NCI-H1694 (cell line): ENCODE measurements at places on chromosomes 5 and 9.
A peak's percentile ranks its signal among the peaks of the same experiment; 100 is the strongest.

GRCh38 chr5:25891691-25892090 is 1146.7 kb downstream of the CDH9 start:
- DNase-seq: no peak

GRCh38 chr5:6383376-6383775 is 5.0 kb upstream of the MED10 start:
- DNase-seq: no peak

DNA sequence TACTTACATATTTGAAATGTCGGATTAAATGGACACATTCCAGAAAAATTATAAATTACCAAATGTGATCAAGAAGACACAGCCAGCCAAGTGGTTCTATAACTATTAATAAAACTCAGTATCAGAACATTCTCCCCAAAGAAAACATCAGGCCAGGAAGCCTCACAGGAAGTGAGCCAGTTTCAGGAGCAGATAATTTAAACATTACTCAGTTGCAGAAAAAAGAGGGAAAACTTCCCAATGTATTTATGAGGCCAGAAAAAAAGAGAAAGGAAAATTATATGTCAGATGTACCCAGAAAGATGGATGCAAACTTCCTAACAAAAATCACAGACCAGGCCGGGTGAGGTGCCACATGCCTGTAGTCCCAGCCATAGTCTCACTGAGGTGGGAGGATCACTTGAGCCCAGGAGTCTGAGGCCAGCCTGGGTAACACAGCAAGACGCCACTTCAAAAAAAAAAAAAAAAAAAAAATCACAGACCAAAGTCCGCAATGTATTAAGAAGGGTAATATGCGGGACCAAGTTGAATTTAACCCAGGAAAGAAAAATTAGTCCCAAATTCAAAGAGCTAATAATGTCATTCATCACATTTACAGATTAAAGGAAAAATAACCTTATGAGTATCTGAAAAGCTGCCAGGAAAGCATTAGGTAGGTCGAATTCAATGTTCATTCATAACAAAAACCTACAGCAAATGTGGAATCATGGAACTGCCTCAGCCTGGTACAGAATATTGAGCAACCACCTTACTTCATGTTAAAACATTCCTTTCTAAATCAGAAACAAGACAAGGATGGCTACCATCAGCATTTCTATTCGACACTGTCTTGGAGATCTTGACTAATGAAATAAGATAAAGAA is 37.2 kb upstream of the NRARP start:
- no peak for DNase-seq

- DNase-seq: no peak
Measured at GRCh38 chr5:22779499-22779898, 73.6 kb downstream of the CDH12 start.

DNA sequence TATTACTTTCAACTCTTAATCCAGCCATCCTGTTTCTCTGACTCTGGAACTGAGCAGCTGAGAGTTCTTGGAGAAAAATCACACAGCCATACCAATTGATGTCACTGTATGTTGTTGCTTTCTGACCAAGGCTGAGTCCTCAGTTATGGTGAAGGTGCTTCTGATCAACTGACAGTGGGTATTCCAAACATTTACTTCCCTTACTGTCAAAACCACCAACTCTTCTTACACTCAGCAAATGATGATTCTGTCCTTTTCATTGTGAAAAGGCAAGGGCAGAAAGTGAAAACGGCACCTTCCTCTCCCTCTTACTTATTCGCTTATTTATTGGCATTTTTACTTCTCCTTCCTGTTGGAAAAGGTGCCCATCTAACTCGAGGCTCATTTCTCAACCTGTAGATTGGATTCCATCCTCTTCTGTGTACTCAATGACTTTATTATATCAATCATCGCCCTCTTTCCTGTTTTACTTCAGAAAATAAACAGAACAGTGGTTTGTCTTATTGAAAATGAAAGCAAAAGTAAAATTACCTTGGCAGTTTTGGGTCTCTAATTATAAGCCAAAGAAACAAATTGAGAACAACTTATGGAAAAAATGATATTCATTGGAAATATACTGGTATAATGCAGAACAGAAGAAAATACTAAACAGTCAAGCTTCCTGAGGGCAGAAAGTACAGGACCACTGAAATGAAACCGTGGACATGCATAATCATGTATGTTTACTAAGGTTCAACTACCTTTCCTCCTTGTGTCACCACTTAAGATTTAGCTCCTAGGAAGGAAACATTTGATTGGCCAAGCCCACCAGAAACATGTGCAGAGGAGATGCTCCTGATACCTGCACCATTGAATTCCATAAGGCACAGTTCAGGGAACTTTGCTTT is 104.5 kb upstream of the CHD1 start:
- DNase-seq: no peak

DNA sequence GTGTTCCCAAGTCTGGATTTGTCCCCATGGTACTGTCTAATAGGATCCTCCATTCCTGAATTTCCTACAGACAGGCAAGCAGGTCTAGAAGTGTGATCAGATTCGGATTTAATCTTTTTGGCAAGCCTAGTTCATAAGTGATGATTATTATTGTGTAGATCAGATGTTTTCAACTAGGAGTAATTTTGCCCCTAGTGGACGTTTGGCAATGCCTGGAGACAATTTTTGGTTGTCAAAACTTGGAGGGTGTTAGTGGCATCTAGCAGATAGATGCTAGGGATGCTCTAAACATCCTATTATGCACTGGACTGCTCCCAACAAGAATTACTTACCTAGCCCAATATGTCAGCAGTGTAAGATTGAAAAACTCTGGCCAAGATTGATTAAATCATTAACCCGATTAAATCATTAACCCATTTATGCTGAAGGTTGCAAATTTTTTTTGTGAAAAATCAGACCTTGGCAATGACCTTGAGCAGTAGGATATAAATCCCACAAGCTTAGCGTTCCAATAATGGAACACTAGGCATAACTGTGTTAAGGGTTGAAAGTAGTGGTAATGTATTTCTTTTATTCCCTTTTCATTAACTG is 28.2 kb downstream of the TCERG1 start:
- no peak for DNase-seq

DNA sequence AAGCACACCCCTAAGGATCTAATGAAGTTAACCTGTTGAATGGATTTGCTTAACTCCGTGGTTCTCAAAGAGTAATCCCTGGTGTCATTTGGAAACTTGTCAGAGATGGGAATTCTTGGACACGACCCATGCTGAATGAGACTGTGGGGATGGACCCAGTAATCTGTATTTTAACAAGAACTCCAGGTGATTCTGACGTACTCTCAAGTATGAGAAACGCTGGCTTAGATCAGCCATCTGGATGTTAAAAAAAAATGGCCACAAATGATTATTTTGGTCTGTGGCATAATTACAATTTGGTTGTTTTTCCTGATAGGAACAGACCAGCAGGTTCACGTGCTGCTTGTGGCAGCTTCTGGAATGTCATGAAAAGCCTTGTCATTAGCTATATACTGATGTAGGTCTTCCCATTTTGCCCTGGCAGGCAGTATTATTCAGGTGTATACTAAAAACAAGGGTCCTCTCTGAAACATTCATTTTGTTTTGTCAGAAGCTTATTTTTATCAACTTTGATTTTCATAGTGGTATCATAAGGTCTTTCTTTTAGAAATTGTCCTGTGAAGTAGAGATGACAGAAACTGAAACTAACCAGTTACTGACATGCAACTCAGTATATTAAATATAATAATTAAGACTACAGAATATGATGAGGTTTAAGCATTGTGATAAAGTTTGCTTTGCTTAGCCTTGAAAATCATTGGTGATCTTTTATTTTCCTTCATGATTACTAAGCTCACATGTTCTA is 15.4 kb downstream of the CPEB4 start:
- no peak for DNase-seq

DNA sequence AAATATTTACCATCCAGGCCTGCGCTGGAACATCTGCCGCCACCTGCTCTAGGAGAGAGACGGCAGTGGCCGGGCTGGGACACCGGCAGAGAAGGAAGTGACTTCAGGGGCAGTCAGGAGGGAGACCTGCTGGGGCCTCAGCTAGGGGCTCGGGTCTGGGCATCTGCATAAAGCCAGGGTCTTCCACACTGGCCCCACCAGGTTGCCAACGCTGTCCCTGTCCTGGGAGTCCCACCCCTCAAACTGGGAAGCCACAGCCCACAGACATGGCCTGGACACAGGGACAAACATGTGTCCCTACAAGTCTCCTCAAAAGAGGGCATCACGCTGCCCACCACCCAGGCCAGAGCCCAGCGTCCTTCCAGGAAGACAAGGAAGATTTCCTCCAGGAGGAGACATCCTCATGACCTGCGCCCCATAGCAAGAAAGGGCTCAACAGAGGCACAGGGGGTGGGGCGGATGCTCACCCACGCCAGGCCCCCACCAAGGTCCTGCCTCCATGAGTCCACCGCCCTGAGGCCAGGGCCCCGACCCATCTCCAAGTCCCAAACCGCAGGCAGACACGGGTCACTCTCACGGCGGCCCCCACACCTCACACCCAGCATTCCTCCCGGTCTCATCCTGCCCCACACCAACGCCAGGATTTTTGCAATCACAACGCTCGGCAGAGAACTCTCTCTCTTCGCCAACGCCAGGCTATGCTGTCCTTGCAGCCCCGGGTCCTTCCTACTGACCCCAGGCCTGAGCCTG is 9.0 kb downstream of the VAV2 start:
- DNase-seq: no peak

GRCh38 chr5:152883066-152883775 is 478.1 kb upstream of the NMUR2 start:
- no peak for DNase-seq

DNA sequence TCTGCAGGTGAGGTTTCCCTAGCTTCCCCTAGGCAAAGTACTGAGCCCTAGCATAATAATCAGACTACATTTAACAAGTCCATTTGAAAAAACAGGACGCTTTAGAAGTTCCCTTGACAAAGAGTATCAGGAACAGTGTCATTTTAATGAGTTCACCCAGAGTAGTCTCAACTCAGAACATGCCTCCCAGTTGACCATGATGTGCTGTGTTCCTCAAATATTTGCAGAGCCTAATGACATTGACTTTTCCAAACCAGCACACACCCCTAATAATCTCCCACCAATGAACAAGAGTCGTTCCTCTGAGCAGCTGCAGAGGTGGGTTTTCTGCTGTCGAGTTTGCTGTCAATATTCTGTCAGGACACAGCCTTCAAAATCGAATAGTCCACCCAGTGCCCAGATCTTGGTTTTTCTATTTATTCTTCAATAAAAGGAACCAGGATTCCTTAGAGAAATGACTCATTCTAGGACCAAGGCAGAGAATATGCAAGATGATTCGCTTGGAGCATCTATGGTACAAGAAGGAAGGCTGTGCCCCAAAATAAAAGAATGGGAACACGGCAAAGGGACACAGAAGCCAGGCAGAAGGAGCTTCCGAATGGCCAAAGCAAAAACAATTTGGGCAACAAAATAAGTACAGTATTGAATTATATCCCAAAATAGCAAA is 57.6 kb downstream of the OTULIN start:
- DNase-seq: no peak

GRCh38 chr5:3377176-3377575 is 218.5 kb upstream of the IRX1 start:
- DNase-seq: no peak

- DNase-seq: no peak
Measured at GRCh38 chr5:95984287-95984938, 22.8 kb upstream of the ELL2 start.

DNA sequence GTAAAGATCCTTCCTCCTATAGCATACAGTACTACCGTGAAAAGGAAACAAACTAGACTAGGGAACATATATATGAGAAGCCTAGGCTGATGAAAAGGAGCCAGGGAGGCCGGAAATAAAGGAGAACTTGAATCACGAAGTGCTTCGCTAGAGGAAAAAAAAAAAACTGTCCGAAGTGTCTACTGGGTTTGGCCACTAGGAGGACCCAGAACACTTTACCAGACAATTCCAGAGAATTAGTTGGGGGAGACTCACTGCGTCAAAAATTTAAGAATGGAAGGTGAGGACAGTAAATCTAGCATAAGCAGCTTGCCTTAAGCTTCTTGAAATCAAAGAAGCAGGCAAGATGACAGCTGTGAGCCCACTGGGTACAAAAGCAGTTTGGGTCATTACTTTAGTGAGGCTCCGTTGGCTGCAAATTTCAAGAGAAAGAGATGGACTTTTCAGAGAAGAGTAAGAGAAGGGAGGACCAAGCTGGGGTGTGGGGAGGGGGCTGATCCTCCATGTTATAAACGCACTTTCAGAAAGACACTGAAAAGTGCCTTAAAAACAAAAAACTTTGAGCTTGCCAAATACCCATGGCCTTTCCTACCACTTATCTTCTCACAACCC is 47.4 kb downstream of the P4HA2 start:
- peak; percentile 29 for DNase-seq

GRCh38 chr9:6068983-6069382 is 53.6 kb upstream of the RANBP6 start:
- DNase-seq: no peak

- no peak for DNase-seq
Measured at GRCh38 chr9:117704024-117704575, at the start of gene TLR4. TLR4 (plus strand) TSS chr9:117704403; CDS start chr9:117704473, 70 bp downstream.

DNA sequence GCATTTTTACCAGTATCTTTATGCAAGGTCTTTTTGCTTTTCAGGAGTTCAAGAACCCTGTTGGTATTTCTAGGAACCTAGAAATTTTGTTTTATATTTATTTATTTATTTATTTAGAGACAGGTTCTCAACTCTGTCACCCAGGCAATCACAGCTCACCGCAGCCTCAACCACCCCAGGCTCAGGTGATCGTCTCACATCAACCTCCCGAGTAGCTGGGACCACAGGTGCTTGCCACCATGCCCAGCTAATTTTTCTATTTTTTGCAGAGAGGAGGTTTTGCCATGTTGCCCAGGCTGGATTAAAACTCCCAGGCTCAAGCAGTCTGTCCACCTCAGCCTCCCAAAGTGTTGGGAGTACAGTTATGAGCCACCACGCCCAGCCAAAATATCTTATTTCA is 32.9 kb downstream of the LHX6 start:
- no peak for DNase-seq

- no peak for DNase-seq
Measured at GRCh38 chr5:115419846-115420585, 123.6 kb upstream of the CCDC112 start.

DNA sequence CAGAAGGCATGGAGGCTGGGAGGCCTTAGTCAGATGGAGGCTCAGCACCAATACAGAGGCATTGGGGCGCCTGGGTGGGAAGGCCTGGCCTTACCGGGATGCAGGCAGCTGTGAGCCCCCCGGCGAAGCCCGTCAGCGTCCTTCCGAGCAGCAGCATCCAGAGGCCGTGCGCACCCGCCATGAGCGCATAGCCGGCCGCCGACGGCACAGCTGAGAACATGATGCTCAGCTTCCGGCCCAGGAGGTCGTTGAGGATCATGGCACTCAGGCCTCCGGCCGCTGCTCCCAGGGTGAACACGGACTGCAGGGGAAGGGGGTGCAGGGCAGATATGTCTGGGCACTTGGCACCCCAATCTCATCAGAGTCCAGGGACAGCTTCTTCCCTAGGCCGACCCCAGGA is 2.0 kb downstream of the SLC2A6 start:
- DNase-seq: no peak

DNA sequence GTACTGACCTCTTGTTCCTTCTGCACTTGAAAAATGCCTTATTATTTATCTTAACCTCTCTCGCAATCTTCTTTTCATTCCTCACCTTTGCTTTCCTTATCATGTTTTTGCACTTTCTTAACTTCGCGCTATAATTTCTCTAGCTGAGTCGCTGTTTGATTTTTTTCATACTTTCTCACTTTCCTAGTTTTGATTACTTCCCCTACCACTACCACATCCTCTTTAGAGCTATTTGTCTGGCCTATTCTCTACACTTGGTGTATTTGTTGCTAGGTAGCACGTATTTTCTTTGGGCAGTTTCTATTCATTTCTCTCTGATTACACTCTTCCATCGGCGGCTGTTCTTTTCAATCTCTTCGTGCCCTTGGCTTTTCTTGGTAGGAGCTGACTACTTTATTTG is 611.8 kb downstream of the BNC2 start:
- DNase-seq: no peak

- no peak for DNase-seq
Measured at GRCh38 chr9:297104-297972, 82.7 kb downstream of the DOCK8 start.
